Activated naive CD4-positive, alpha-beta T cell treated with anti-CD3 and anti-CD28 coated beads, Interleukin-2, amount 10 ng/mL, durations not matched to agents 7 days and 5 days (primary cell): ENCODE measurements at places on chromosomes 7 and 10.
A peak's percentile ranks its signal among the peaks of the same experiment; 100 is the strongest.

GRCh38 chr10:129386415-129387257, 80.4 kb upstream of the MGMT start:
- no peaks in the 10 kb centered on the region for H3K36me3 ChIP-seq
- peaks cover 11% of the 10 kb centered on the region for H3K27me3 ChIP-seq
- no peak for DNase-seq
- no peak overlapping the region for H3K4me3 ChIP-seq

- no peaks in the 10 kb centered on the region for H3K4me1 ChIP-seq
- H3K27ac ChIP-seq, result no peak overlapping the region
- H3K36me3 ChIP-seq, result no peaks in the 10 kb centered on the region
- H3K27me3 ChIP-seq, result peaks cover 8% of the 10 kb centered on the region
These were observed 50.8 kb downstream of the IFIT5 start for GRCh38 chr10:89465196-89465595.

DNA sequence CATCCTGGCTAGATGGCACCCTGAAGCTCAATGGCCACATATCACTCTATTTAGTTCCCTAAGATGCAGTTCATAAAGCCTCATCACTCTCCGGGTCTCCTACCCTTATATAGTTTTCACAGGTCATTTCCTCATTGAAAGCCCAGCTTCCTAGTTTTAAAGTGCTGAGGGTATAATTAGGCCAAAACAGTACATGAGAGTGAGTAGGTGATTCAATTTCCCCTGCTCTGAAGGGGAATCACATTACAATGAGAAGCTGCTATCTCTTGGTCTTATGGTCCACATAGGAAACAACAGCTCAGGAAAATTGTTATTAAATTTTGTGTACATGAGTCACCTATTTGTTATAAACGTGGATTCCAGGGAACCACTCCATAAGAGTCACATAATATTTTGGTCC, 162.0 kb downstream of the SEMA3E start:
- H3K27me3 ChIP-seq, result no peaks in the 10 kb centered on the region
- no peaks in the 10 kb centered on the region for H3K36me3 ChIP-seq
- H3K4me1 ChIP-seq, result no peaks in the 10 kb centered on the region
- no peak for DNase-seq
- no peak overlapping the region for H3K4me3 ChIP-seq
- no peak overlapping the region for H3K27ac ChIP-seq

GRCh38 chr10:61961278-61961677, 59.8 kb downstream of the ARID5B start:
- peaks cover 78% of the 10 kb centered on the region for H3K4me1 ChIP-seq
- no peaks in the 10 kb centered on the region for H3K27me3 ChIP-seq
- H3K36me3 ChIP-seq, result peaks cover 74% of the 10 kb centered on the region
- DNase-seq, result peak; percentile 46

GRCh38 chr7:7596176-7596575, 29.5 kb downstream of the MIOS start:
- no peak overlapping the region for H3K27ac ChIP-seq
- no peaks in the 10 kb centered on the region for H3K4me1 ChIP-seq
- no peaks in the 10 kb centered on the region for H3K27me3 ChIP-seq
- DNase-seq, result no peak
- peaks cover 48% of the 10 kb centered on the region for H3K36me3 ChIP-seq

- H3K4me1 ChIP-seq, result peaks cover 26% of the 10 kb centered on the region
- no peak for DNase-seq
- peak overlapping the region; percentile 92 for H3K4me3 ChIP-seq
- H3K36me3 ChIP-seq, result peaks cover 20% of the 10 kb centered on the region
These were observed 502 bp downstream of the PRKRIP1 start for GRCh38 chr7:102396710-102397019.

GRCh38 chr7:46812101-46812675, 769.7 kb downstream of the TNS3 start:
- no peaks in the 10 kb centered on the region for H3K4me1 ChIP-seq
- no peaks in the 10 kb centered on the region for H3K36me3 ChIP-seq
- no peaks in the 10 kb centered on the region for H3K27me3 ChIP-seq
- H3K27ac ChIP-seq, result no peak overlapping the region
